ENCODE measurements at places on chromosomes 4 and X. TPM values are rescaled to one million over a fixed set of nuclear protein-coding genes. Genes with fewer than 3 reads are reported as not detected.

DNA sequence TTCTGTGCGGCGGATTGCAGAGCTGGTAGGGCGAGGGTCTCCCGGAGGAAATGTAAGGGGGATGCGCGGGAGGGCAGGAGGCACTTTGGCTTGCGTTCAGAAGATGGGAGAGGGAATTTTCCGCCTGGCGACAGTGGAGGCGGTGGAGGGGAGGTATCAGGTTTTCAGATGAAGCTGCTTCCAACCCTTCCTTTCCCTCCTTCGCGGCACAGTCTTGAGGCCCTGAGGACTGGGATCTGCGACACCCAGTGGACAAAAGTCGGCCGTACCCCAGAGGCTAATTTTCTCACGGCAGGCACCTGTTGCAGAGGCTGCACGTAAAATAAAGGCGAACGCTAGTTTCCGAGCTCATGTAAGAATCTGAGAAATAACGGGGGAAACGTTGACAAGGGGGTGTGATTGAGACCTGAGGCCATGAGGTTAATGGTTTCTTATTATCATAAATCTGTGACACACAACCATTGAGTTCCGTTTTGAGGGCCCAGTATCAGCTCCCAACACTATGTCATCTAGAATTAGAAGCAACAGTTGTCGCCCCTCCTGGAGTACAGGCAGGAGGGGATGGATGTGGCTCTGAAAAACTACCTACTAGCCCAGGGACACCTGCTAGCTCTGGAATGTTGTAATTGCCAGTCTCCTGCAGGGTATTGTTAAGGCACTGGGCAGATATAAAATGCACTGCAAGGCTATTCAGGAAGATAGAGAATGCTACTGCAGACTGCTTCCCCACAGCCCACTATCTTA is 1.1 kb downstream of the ZCCHC18 start:
- DNase-seq = no peak

- no peak for DNase-seq
Observed at GRCh38 chr4:27366104-27366823, 505.6 kb downstream of the STIM2 start.

DNA sequence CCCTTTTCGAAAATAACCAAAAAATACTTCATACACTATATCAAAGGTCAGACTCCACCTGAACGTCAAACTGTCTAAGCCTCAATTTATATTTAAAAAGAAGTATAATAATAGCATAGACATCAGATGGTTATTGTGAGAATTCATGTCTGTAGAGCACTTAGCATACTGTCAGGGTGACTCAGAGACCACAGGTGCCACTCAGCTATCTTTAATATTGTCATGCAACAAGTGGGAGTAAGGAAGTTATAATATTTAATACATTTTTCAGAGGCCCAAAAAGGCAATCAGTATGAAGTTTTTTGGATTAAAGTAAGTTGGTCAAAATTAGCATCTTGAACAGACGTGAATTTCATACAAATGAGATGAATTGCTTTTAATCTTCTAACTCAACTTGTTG is 93.3 kb downstream of the PHOX2B start:
- DNase-seq = no peak

DNA sequence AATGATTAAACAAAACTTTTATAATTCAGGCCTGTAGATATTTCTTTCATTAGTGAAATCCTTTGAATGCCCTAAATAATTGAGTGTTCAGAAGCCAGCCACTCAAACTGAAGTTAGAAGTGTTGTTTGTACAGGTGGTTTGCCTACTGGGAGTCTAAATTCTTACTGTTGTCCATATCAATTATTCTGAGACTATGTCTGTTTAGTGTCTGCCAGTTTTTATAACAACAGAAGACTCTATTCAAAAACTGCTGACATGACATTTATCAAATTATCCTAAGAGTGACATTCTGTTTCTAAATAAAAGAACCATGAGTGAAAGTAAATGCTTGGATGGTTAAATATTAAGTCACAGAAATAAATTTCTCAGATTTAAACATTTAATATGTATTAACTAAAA is 375.1 kb downstream of the FAT4 start:
- no peak for DNase-seq

- DNase-seq = no peak
Observed at GRCh38 chr4:89614155-89614554, 222.8 kb downstream of the SNCA start.

- peak; percentile 64 for DNase-seq
Observed at GRCh38 chrX:150362599-150363481, at the start of gene MAMLD1. Gene MAMLD1, plus strand, starts transcription at chrX:150363317. Its CDS starts 82,200 bp downstream, at chrX:150445517.

- no peak for DNase-seq
Observed at GRCh38 chrX:5702890-5703289, 525.8 kb downstream of the NLGN4X start.

DNA sequence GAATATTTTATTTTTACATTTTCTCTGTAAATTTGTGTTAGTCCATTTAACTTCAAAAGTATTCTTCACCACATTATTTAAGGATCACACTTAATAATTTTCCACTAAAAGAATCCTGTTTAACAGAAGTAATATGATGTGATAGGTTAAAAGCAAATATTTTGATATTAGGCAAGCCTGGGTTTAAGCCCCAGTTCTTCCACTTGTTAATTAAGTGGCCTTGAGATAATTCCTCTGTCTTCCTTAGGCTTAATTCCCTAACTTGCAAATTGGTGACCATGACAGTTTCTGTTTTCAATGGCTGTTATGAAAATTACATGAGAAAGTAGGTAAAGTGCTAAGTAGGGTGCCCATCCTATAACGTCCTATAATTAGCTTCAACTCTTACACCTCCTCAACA is 129.9 kb upstream of the ATOH1 start:
- no peak for DNase-seq

DNA sequence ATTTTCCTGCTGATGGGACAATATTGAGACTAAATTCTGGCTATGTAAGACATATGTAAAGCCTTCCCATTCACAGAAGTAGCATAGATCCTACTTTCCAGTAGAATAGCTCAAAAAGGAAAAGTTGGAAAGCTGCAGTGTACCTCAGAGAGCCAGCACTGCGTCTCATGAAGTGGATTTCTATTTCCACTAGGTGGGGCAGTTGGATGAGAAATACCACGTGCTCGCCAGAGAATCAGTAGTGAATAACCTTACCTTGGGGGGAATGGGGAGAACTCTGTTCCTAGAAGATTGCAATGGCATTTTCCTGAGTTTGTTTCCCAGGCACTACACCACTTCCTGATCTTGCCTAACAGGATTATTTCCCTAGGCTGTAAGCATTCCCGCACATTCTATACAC is 907.1 kb downstream of the FSTL5 start:
- DNase-seq = no peak

- no peak for DNase-seq
Observed at GRCh38 chr4:46450556-46450955, 60.6 kb upstream of the GABRA2 start.

Gene HSFX4
- not detected for total RNA-seq

DNA sequence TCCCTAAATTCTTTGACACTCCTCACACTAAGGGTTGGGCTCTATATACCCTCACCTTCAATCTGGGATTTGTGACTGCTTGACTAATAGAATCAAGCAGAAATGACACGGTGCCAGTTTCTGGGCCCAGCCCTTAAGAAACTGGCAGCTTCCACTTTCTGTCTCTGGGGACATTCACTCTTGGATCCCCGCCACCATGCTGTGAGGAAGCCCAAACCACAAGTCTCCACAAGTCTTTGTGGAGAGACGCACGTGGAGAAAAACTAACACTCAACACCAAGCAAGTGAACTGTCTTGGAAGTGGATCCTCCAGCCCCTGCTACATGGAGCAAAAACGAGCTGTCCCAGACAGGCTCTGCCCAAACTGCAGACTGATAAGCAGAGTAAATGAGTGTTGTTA is 1.1 kb upstream of the EDNRA start:
- peak; percentile 48 for DNase-seq

GRCh38 chrX:42524379-42524778 is 253.6 kb downstream of the PPP1R2C start:
- DNase-seq = no peak

- DNase-seq = peak; percentile 82
Observed at GRCh38 chr4:182938205-182938645, 21.0 kb upstream of the DCTD start.

DNA sequence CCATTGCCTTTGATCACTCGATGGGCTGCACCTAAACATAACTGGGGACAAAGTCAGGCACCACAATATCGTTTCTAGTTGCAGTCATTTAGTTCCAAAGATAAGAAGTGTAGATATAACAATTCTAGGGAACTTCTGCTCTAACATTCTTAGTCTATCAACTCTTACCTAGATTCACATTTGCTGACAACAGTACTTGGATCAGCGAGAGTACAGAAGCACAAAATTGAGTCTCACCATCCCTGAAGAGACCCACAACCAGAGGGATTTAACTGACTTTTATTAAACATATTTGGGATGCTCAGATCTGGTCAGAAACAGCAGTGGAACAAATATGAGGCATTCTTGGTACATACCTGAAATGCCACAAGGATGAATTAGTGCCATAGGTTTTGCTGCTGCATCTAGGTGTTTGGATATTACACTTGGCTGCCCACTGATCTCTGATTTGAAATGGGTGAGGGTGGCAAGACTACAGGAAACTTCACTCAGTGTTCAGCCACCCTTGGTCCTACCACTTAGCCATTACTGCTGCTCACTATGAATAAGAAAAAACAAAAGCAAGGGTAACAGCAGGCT is 28.9 kb upstream of the HUWE1 start:
- DNase-seq = no peak

DNA sequence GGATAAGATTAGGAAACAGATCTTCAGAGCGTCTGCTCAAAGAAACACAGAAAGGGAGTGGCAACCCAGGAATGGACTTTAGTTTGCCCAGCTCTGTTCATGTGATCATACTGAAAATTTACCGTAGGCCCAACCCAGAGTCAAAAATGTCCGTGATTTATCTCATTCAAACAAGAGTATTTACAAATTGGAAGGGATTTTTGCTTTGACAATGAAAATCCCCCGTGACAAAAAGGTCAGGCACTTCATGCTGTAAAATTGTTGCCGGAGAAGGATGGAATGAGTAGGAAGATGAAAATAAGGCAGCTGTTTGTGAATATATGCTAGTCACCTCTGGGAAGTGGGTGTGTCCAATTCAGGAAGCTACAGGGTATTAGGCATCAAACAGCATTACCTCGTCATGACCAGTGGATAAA is 1.2 kb downstream of the SULT1B1 start:
- DNase-seq = no peak

GRCh38 chrX:124238268-124238667 is 94.2 kb upstream of the TEX13D start:
- DNase-seq = no peak

Gene MAGEB10
- not detected for total RNA-seq

Gene XAGE1B
- not detected for total RNA-seq

GRCh38 chrX:48101443-48101842 is 29.0 kb upstream of the SPACA5B start:
- DNase-seq = no peak

GRCh38 chrX:71250841-71251240 is 3.1 kb downstream of the ZMYM3 start:
- DNase-seq = no peak

Gene SMR3B
- total RNA-seq = not detected

- DNase-seq = no peak
Observed at GRCh38 chr4:128653527-128654444, 155.7 kb upstream of the JADE1 start.

Gene RBBP7
- 66.1 TPM for total RNA-seq

Gene UGT2B10
- not detected for total RNA-seq

- no peak for DNase-seq
Observed at GRCh38 chrX:101349193-101349562, 636 bp upstream of the TIMM8A start.

DNA sequence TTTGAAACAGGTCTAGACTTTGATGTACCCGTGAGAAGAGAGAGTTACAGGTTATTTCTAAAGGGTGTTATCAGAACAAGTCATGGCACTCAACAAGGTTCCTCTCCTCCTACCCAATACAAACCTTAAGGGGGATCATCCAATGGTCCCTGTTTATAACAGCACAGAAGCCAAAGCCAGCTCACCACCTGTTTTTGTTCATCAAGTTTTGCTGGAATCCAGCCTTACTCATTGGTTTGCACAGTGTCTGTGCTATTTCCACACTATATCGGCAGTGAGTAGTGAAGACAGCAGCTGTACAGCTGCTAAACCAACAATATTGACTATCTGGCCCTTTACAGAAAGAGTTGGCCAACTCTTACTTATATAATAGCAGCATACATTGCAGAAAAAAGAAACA is 262.1 kb upstream of the STS start:
- no peak for DNase-seq

- no peak for DNase-seq
Observed at GRCh38 chr4:2058264-2059045, 672 bp upstream of the NAT8L start.

DNA sequence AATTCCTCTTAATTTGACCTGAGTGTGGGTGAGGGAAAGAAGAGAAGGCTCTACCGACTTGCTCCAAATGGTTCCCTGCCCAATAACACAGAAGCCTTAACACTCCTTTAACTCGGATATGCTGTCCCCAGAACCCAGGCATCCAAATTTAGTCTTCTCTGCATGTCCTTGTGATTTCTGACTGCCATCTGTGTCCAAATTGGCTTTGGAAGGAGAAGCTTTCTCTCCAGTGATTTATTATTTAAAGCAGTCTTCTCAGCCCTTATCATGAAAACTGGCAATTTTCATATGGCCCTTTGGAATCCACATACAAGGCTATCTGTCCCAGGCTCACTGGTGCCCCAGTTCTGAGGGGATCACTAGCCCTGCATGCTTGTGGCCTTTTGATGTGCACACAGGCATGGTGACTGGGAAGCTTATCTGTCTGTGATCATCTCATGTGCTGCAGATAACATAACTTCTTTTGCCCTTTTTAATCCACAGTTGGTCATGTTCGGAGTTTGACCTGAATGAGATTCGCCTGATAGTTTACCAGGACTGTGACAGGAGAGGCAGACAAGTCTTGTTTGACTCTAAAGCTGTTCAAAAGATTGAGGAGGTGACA is 56.7 kb downstream of the FNIP2 start:
- no peak for DNase-seq

GRCh38 chr4:26938516-26938915 is 77.9 kb downstream of the STIM2 start:
- no peak for DNase-seq

Gene IL13RA1
- 22.4 TPM for total RNA-seq

Gene MMRN1
- 19.3 TPM for total RNA-seq

Gene NIPAL1
- 0.40 TPM for total RNA-seq

GRCh38 chr4:40916880-40917279 is 167.1 kb downstream of the NSUN7 start:
- DNase-seq = no peak

GRCh38 chrX:29666366-29666765 is 549.0 kb upstream of the MAGEB2 start:
- no peak for DNase-seq

Gene RHOH
- 19.9 TPM for total RNA-seq

- DNase-seq = peak; percentile 76
Observed at GRCh38 chr4:154626793-154627484, 14.5 kb upstream of the FGG start.

DNA sequence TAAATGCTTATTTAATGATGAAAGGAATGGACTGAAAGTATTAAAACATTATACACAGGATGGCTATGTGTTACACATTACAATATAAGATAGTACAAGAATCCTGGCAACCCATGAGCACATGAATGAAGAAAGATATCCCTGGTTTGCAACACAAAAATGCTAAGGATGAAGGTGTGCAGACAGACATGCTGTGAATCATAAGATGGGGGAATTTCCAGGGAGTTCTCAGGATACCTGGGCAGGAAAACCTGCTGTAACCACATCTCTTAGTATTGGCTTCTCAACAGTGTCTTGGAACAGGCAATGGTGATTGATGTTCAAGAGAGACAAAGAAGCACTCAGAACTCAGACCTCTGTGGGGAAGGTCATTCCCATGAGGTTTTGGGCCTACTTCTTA is 23.9 kb upstream of the ANOS1 start:
- no peak for DNase-seq

Measured in upper lobe of left lung (tissue), 6 donors.